Spleen (tissue), 13 donors: ENCODE measurements at places on chromosomes 16 and 17. TPM values are rescaled to one million over a fixed set of nuclear protein-coding genes. Genes with fewer than 3 reads are reported as not detected.

Gene CDK5R1
- 13.5 TPM for polyA plus RNA-seq

Gene RCVRN
- polyA plus RNA-seq, result 0.64 TPM

Gene CLEC3A
- polyA plus RNA-seq, result not detected

Gene PDIA2
- 2.4 TPM for polyA plus RNA-seq

Gene FA2H
- 0.41 TPM for polyA plus RNA-seq

Gene NATD1
- polyA plus RNA-seq, result 1.9 TPM

Gene PARD6A
- polyA plus RNA-seq, result 8.2 TPM

Gene C16orf92
- not detected for polyA plus RNA-seq

Gene CES4A
- 9.9 TPM for polyA plus RNA-seq

- DNase-seq, result no peak
Measured at GRCh38 chr16:3216263-3216640, 18.7 kb downstream of the ZNF200 start.

GRCh38 chr17:66549731-66550207 lies 247.4 kb downstream of the PRKCA start:
- no peak for DNase-seq

GRCh38 chr17:78129351-78130089 lies 965 bp upstream of the TMC6 start:
- DNase-seq, result peak; percentile 90

DNA sequence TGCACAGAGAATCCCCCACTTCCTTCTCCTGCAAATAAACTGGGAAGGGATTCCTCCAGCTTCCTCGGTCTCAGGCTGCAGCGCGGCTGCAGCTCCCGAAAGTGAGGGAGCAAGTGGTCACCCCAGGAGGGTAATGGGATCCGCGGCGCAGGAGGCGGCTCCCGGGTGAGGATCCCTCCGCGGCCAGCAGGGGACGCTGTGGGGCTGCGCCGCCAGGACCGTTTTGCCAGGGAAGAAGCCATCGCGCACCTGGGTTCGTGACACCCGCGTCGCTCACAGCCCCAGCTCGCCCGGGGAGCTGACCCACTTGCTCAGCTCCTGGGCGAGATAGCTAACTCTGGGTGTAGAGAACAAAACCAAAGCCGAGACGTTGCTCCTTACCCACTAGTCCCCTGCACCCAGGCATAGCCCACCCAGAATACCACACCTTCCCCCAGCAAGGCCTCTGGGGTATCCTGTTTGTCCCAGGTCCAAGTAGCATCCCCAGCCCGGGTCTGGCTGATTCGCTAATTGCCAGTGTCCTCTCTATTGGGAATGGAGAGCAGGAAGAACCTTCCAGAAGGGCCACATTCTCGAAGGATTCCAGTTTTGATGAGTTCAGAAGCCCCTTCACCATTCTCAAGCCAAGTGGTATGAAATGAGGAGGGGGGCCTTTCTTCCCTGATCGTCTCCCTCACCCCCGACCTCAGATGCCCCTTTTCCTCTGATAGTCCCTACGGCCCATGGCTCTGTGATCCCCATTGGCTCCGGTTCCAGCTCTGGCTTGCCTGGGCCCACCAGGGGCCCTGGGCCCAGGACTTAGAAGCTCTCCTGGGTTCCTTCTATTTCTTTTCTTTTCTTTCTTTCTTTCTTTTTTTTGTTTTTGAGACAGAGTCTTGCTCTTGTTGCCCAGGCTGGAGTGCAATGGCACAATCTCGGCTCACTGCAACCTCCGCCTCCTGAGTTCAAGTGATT lies 14.1 kb downstream of the CYGB start:
- DNase-seq, result peak; percentile 97

DNA sequence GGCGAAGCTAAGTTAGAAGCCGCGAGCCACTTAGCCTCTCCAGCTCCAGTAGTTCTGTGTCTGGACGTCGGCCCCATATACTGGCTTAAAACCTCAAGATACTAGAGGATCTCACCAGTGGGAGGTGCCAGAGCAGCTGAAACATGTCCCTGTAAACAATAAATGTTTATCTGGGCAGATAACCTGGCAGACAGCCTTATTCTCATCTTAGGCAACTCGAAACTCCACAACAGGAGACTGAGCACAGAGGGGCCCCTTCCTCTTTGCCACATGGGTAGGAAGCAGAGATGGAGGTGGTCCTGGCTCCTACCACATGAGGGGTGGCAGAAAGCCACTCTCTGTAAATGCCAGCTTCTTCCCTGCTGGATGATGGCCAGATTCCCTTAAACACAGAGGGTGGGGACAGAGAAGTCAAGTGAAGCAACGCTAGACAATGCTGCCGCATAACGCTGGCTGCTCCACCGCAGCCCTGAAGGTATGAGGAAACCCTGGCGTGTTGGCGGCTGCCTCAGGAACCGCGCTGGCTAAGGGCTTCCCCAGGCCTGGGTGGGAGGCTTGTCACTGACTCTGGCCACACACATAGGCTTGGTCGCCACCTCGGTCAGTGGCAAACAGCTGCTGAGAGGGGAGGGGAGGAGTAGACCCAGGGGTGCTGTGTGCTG lies 67.9 kb downstream of the HIC1 start:
- DNase-seq, result peak; percentile 81

- no peak for DNase-seq
Measured at GRCh38 chr17:69078864-69079263, 18.1 kb upstream of the ABCA9 start.

GRCh38 chr17:10785295-10785694 lies 18.6 kb downstream of the TMEM238L start:
- no peak for DNase-seq

- DNase-seq, result no peak
Measured at GRCh38 chr17:18916816-18917500, 35.0 kb upstream of the SLC5A10 start.

DNA sequence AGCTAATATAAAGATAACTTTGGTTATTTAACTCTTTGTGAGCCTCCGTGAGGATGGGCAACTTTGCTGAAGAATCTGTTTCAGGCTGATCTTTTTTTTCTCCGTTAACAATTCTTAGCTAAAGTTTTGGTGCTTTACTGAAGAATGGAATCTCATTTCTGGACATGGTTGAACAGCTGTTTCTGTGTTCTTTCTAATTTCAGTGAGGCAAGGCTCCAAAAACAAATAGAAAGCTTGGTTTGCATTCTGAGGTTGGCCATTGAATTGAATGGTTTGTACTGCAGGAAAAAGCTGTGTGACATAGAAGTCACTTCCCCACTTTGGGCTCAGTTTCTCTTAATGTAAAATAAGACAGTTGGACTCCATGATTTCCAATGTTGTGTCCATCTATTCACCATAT lies 22.3 kb upstream of the HLF start:
- no peak for DNase-seq

DNA sequence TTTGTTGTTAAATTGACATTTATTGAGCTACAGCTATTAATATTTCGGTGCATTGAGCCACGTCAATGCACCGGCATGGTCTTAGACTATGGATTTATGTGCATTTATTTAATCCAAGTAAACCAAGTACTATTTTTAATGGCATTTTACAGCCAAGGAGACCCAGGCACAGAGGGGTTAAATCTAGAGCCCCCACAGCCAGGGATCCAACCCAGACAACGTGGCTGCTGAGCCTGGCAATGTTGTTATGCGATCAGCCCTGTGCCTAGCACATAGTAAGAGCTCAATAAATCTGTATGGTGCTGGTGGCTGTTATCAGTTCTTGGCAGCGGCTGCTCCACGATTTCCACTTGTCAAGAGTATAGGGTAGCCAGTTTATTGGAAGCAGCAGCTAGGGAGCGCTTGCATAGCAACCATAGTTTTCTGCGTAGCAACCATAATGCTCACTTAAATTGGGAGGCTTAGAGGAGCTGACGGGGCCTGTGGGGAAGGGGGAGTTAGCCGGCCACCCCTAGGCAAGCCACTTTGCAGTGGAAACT lies 541 bp upstream of the RBBP6 start:
- no peak for DNase-seq

DNA sequence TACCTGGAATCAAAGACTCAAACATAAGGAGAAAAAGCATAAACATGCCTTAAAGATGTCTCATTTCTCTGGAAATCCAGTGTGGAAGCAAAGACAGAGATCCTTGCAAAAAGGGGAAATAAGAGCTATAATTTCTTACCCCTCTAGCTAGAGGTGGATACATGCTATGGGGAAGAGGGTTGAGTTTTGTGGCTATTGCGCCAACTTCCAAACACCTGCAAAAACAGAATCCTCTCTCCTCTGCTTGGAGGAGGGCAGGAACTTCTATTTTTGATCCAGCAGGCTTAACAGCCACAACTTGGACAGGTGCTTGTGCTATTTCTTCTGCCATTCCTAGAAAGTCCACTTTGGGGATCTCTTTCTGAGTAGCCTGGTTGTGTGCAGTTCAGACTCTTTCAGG lies 21.5 kb upstream of the NUDT7 start:
- DNase-seq, result no peak

DNA sequence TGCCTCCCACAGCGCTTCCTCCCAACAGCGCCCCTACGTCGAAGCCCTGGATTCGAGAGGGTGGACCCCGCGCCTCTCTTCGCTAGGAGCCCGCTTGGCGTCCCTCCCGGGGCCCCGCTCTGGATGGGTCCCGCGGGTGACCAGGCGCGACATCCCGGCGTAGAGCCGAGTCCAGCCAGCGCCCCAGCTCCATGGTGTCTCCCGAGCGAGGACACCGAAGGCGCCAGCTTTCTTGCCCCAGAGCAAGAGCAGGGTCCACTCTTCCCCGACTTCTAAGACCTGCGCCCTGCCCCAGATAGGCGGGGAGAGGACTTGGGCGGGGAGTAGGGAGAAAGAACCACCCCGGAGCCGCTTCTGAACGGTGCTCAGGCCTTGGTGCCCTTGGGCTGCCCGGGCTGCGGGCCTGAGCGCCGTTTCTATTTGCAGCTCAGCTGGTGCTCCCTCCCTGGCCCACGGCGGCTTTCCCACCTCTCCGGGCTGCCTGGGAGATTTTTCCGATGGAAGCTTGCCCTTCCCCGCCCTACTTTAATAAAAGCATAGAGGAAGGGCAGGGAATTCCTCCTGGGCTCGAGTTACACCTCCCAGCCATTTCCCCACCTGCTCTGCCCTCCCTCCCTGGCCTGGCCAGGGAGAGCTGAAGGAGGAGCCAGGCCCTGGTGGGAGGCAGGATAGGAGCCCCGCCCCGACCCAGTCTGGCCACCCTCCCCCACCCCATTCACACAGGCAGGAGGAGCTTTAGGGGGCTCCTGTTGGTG lies 1.8 kb downstream of the MMP15 start:
- peak; percentile 75 for DNase-seq

DNA sequence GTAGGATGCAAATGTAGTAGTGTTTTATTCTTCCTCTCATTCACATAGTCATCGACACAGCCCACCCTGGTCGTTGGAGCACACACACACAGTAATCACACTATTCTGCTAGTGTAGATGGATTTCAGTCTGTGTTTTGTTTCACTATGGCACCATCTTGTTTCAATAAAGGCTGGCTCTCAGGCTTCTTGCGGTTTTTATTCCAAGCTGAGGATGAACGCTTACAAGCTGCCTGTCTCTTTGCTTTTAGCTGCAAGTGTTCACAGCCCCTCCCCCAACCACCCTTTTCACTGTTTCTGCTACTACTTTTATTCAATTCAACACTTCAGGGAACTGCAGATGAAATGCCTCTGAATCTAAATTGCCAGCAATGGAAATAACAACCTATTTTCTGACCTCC lies 140.9 kb upstream of the PMFBP1 start:
- no peak for DNase-seq

DNA sequence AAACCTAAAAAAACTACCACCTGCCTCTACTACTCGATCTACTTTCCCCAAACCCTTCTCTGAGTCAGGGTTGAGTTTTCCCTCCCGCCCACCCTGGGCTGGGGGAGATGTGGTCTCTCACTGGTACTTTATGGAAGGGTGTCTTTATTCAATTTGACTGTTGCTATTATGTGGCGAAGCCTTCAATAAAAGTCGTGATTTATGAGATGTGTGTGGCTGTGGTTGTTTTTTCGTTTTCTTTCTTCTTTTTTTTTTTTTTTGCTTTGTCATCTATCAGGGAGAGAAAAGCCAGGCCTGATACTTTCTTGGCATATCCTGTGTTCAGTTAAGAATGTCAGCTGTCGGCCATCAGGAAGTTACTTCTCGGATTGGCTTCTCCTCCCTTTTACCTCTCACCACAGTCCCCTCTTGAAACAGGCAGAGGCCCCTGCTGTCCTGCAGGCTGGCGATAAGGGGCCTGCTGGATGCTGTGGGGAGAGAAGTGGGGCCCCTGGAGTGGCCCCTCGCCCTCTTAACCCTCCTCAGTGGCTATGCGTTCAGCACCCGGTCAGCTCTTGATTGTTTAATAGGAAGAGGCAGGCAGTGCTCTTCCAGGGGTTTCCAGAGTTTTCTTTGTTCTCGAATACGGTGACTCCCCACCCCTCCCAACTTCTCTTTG lies 123.0 kb downstream of the MSI2 start:
- no peak for DNase-seq

GRCh38 chr16:89971495-89972243 lies 23.1 kb downstream of the DEF8 start:
- peak; percentile 90 for DNase-seq

- DNase-seq, result no peak
Measured at GRCh38 chr17:35082073-35082657, 18.7 kb upstream of the RFFL start.

- no peak for DNase-seq
Measured at GRCh38 chr16:55007504-55007903, 76.8 kb downstream of the IRX5 start.

- no peak for DNase-seq
Measured at GRCh38 chr17:20066253-20066652, 57.1 kb downstream of the SPECC1 start.
